ENCODE measurements at places on chromosomes 6 and 20.

GRCh38 chr20:58930496-58930895 is 50.6 kb upstream of the NELFCD start:
- H3K27ac ChIP-seq, result no peak overlapping the region
- peaks cover 6% of the 10 kb centered on the region for H3K27me3 ChIP-seq
- DNase-seq, result no peak
- H3K4me3 ChIP-seq, result no peak overlapping the region
- no peaks in the 10 kb centered on the region for H3K4me1 ChIP-seq

DNA sequence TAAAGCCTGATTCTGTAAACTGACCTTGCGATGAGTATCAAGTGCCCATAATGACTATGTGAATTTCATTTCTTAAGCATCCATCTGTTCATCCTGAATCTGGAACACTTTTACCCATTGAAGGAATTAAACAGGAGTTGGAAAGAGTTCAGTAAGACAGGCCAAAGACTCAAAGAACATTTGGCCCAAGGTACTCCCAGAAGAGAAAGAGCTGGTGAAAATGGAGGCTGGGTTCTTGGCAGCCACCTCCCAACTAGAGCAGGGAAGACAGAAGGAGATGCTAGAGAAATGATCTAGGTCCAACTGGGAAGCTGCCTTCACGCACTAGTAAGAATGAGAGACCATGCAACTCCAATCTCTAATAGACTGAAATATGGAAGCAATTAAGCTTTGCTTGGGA is 290.8 kb upstream of the RNF24 start:
- H3K27ac ChIP-seq, result no peak overlapping the region
- DNase-seq, result no peak
- H3K4me1 ChIP-seq, result peaks cover 1% of the 10 kb centered on the region
- H3K36me3 ChIP-seq, result no peaks in the 10 kb centered on the region
- H3K27me3 ChIP-seq, result peaks cover 2% of the 10 kb centered on the region

DNA sequence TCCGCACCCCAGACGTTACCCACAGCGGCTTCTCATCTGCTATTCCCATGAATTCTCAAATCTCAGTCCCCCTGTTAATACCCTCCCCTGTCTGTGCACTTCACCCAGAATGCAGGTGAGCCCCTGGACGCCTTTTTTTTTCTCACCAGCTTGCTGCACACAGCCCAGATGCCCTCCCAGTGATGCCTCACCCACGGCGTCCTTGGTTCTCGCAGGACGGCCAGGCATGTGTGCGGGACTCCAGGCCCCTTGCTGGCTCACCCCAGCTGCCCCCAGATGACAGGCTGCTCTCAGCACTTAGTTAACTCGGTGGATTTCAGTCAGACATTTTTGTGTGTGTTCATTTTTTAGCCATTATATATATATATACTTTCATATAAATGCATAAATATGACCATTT is 25.4 kb upstream of the PI16 start:
- H3K27ac ChIP-seq, result no peak overlapping the region
- H3K27me3 ChIP-seq, result no peaks in the 10 kb centered on the region
- H3K4me1 ChIP-seq, result peaks cover 23% of the 10 kb centered on the region
- no peak for DNase-seq

DNA sequence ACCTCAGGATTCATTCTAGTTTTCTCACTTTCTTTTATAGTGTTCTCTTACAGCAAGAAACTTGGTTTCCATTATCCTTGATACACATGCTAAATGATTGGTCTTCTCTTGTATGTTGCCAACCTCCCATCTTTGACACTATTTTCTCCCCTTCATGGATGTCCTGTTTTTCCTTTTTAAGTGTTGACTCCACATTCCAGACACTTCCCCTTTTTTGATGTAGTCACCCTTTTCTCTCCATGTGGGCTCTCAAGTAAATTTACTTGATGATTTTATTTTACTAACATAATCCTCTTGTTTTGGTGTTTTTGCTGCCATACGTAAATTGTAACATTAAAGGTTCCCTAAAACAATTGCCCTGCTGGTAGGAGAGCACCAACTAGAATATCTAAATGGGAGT is 148.1 kb downstream of the ZFAND3 start:
- no peaks in the 10 kb centered on the region for H3K4me1 ChIP-seq
- peaks cover 5% of the 10 kb centered on the region for H3K36me3 ChIP-seq
- no peak overlapping the region for H3K4me3 ChIP-seq
- H3K27me3 ChIP-seq, result no peaks in the 10 kb centered on the region
- no peak for DNase-seq

DNA sequence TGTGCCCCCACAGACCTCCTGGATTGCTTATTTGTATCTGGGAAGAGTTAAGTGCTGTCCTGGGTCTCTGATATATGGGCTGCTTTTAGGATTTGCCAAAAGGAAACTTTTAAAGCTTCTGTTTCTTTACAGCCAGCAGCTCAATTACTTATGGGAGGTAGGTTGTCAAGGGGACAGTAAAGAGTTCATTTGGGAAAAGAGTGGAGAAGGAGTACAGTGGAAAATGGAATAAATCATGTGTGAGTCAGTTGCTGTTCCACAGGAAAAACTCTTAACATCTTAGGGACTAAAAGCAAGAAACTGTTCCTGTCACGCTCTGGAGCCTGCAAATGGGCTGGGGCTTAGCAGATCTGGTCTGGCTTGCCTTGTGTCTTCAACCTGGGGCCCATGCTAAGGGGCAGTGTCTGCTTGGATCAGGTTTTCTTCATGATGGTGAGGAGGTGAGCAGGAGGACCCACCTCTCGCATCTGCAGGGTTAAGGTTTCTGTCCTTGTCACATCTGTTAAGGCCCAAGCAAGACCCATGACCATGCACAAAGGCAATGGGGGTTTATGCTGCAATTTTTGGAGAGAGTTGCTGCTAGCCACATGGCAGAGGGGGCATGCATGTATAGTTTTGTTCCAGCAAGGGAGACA is 8.7 kb upstream of the CST1 start:
- H3K36me3 ChIP-seq, result no peaks in the 10 kb centered on the region
- peaks cover 26% of the 10 kb centered on the region for H3K27me3 ChIP-seq
- peak; percentile 83 for DNase-seq

GRCh38 chr6:150001295-150002008 is 23.9 kb downstream of the RAET1L start:
- H3K4me1 ChIP-seq, result peaks cover 9% of the 10 kb centered on the region
- no peak for DNase-seq
- no peak overlapping the region for H3K4me3 ChIP-seq
- H3K27ac ChIP-seq, result no peak overlapping the region

DNA sequence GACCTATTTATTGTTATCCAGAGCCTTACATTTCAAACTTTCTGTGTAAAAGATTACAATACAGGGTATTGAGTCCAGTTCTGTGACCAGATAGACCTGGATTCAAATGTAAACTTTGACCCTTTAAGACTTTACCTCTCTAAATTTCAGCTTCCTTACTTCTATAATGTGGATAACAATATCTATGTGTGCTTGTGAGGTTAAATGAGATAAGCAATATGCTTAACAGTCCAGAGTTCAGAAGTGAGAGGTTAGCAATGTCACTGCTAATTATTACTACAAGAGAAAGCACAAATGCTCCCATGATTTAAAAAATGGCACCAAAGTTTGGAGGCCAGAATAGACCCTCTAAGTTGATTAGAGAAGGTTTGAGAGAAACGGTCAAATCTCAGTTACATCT is 27.5 kb downstream of the EPB41L2 start:
- H3K36me3 ChIP-seq, result no peaks in the 10 kb centered on the region
- H3K27me3 ChIP-seq, result no peaks in the 10 kb centered on the region
- peaks cover 6% of the 10 kb centered on the region for H3K4me1 ChIP-seq
- no peak overlapping the region for H3K27ac ChIP-seq

DNA sequence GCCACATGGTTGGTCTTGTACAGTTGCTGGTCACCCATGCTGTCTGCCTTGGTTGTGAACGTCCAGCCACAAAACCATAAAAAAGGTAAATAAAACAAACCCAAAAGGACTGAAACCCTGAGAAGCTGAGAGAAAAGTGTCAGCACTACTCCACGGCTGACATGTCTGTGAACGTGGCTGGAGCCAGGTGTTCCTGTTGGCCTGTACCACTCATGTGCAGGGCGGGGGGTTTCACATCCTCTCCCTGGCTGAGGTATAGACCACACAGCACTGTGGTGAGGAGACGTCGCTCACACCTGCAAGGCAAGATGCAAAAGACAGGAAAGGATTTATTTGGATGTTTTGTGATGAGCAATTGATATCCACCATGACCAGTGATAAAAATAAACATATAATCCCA is 51.9 kb upstream of the MRPS10 start:
- no peak overlapping the region for H3K27ac ChIP-seq
- H3K36me3 ChIP-seq, result peaks cover 39% of the 10 kb centered on the region
- no peak for DNase-seq
- H3K4me3 ChIP-seq, result no peak overlapping the region
- H3K27me3 ChIP-seq, result no peaks in the 10 kb centered on the region
- H3K4me1 ChIP-seq, result no peaks in the 10 kb centered on the region

DNA sequence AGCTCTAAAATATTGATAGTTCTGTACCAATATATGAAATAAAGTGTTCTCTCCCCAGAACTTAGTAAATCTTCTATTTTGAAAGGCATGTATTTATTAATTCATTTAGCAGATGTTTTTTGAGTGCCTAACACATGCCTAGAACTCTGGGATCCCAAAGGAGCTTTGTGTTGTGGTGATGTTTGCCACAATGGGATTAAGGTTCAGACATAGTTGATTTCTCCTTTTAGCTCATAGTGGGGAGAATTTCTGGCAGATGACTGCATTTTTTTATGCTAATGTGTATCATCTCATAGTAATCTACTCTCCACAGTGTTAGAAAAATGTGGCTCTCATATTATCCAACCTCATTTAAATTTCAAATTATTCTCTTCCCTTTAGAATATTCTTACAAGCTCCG is 21.7 kb downstream of the MYB start:
- no peaks in the 10 kb centered on the region for H3K36me3 ChIP-seq
- H3K4me1 ChIP-seq, result no peaks in the 10 kb centered on the region
- DNase-seq, result no peak
- no peak overlapping the region for H3K27ac ChIP-seq

- DNase-seq, result peak; percentile 69
- peaks cover 7% of the 10 kb centered on the region for H3K4me1 ChIP-seq
- H3K4me3 ChIP-seq, result no peak overlapping the region
- peak overlapping the region; percentile 58 for H3K27ac ChIP-seq
- no peaks in the 10 kb centered on the region for H3K27me3 ChIP-seq
These were observed 117.7 kb downstream of the RPS12 start for GRCh38 chr6:132931936-132932514.

DNA sequence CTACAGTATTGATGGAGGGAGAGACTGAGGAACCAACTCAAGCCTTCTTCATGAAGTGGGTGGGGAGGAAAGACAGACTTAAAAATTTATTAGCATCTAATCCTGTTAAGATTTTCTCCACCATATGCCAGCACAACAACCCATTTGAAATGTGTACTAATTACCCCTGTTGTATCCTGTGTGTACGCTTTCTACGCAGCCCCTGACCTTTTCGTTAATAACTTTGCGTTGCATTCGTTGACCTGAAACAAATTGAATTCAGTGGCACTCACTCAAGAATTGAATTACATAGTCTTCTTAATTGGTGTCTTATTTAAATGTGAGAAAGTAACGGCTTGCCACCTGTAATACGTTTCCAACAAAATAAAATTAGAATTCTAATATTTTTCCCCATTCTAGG is 113.9 kb downstream of the LINC00237 start:
- no peak for DNase-seq
- no peak overlapping the region for H3K4me3 ChIP-seq
- H3K4me1 ChIP-seq, result no peaks in the 10 kb centered on the region
- no peak overlapping the region for H3K27ac ChIP-seq
- no peaks in the 10 kb centered on the region for H3K27me3 ChIP-seq
- H3K36me3 ChIP-seq, result no peaks in the 10 kb centered on the region

DNA sequence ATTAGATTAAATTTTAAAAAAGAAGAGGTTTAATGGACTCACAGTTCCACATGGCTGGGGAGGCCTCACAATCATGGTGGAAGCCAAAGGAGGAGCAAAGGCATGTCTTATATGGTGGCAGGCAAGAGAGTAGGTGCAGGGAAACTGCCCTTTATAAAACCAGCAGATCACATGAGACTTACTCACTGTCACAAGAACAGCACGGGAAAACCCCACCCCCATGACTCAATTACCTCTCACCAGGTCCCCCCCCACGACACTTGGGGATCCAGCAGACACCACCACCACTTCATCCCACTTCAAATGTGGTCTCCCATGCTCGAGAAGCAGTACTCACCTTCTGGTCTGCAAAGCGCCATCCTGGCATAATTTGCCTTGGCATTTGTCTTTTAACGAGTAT is 24.6 kb downstream of the MTFR2 start:
- H3K4me1 ChIP-seq, result peaks cover 6% of the 10 kb centered on the region
- H3K36me3 ChIP-seq, result no peaks in the 10 kb centered on the region
- H3K27ac ChIP-seq, result no peak overlapping the region
- H3K4me3 ChIP-seq, result no peak overlapping the region
- DNase-seq, result peak; percentile 34

GRCh38 chr6:5537132-5537531 is 275.8 kb downstream of the FARS2 start:
- DNase-seq, result no peak
- H3K36me3 ChIP-seq, result peaks cover 3% of the 10 kb centered on the region
- no peaks in the 10 kb centered on the region for H3K27me3 ChIP-seq
- no peaks in the 10 kb centered on the region for H3K4me1 ChIP-seq
- H3K4me3 ChIP-seq, result no peak overlapping the region

GRCh38 chr6:35725721-35726438 is 11.0 kb upstream of the ARMC12 start:
- H3K27ac ChIP-seq, result peak overlapping the region; percentile 17
- no peaks in the 10 kb centered on the region for H3K36me3 ChIP-seq
- H3K4me3 ChIP-seq, result no peak overlapping the region
- DNase-seq, result peak; percentile 76

GRCh38 chr20:19995220-19995863 is 21.8 kb upstream of the NAA20 start:
- peak; percentile 61 for DNase-seq
- H3K27ac ChIP-seq, result peak overlapping the region; percentile 97

DNA sequence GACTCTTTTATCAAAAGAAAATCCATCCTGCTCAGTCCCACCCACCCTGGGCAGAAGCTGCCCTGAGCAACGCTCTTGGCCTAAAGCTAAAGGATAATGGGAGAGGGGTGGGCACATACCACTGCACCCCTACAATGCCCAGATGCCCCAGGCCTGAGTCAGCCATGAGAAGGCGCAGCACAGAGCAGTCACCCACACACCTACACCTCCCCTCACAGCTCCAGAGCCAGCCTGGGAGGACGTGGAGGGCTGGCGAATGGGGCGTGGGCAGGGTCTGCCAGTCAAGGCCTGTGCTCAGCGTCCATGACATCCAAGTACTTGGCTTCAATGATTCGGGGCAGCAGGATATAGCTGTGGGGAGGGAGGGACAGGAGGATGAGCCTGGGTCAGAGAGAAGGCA is 11.5 kb downstream of the SLC4A11 start:
- no peak for DNase-seq
- peaks cover under 1% of the 10 kb centered on the region for H3K27me3 ChIP-seq
- H3K4me1 ChIP-seq, result peaks cover 39% of the 10 kb centered on the region
- no peak overlapping the region for H3K4me3 ChIP-seq
- H3K27ac ChIP-seq, result no peak overlapping the region

GRCh38 chr20:54134445-54135220 is 39.2 kb downstream of the CYP24A1 start:
- peaks cover 6% of the 10 kb centered on the region for H3K4me1 ChIP-seq
- H3K27me3 ChIP-seq, result no peaks in the 10 kb centered on the region
- no peak overlapping the region for H3K4me3 ChIP-seq
- no peak overlapping the region for H3K27ac ChIP-seq
- no peaks in the 10 kb centered on the region for H3K36me3 ChIP-seq
